HS-27A (cell line): ENCODE measurements at places on chromosomes 6 and 20.

- DNase-seq = no peak
Observed at GRCh38 chr20:59015812-59016711, 3.2 kb upstream of the TUBB1 start.

- DNase-seq = no peak
Observed at GRCh38 chr6:25448965-25449538, 169.9 kb downstream of the CARMIL1 start.

GRCh38 chr20:34091637-34092200, 20.3 kb downstream of the EIF2S2 start:
- no peak for DNase-seq

GRCh38 chr6:88141561-88142296, 24.4 kb downstream of the CNR1 start:
- DNase-seq = no peak

- DNase-seq = no peak
Observed at GRCh38 chr20:57089699-57090144, 176.7 kb downstream of the BMP7 start.

DNA sequence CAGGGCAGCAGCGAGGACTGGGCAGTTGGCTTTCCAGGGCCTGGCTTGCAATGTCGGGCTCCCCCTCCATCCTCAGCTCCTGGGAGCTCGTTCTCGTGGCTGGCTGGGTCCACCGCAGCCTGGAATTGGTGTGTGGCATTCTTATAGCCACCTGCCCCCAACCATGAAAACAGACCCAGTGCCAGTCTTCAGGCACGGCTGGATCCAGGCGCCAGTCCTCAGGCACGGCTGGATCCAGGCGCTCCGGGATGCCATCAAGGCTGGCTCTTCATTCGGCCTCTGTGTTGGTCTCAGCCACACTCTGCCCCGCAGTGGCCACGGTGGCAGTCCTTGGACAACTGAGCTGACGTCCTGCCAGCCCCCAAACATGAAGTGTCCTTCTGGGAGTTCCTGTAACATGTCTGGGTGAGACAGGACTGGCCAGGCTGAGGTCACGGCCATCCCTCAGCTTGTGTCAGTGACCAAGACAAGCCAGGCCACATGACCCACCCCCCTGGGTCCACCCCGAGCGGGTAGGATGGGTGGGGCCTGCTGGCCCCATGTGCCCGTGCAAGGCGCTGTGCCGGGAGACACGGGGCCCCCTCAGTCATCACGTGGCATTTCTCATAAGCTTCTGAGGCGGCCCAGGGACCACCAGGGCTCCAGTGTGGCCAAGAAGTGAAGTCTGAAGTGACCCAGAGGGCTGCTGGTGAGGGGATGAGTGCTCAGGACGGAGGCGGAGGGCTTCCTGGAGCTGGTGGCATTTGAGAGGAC, 99.0 kb downstream of the TAF4 start:
- no peak for DNase-seq

- DNase-seq = no peak
Observed at GRCh38 chr6:33279257-33279695, 2.4 kb downstream of the B3GALT4 start.

GRCh38 chr6:160859822-160860221, 131.7 kb upstream of the MAP3K4 start:
- no peak for DNase-seq

GRCh38 chr6:11586536-11586935, 49.0 kb downstream of the TMEM170B start:
- DNase-seq = peak; percentile 72

DNA sequence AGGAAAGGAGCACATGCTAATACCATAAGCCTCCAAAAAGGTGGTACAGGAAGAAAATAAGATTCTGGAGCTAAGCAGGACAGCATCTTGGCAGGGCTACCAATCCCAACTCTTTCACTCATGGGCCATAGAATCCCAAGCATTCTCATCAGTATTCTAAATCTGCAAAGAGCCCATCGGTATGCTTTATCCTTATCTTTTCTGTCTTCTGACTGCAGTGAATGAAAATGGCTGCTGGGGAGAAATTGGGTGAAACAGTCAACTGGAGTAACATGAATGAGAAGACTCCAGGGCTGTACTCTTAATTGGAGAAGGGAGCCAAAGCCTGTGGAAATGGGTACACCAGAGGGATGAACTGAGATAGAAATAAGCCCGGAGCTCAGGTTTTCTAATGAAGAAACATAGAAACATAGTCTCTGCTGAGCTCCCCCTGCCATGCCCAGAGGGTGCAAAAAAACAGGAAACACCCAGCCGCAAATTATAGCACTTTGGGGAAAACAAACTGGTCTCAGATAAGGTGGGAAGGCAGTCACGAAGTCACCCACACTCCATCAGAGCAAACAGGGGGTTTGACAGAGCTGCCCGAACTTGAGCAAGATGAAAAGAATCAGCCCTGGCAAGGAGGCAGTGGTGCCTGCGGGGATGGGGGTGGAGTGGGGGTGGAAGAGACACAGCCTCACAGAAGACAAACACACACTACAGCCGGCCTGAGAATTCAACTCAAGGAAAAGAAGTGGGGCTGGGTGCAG, 35.4 kb upstream of the E2F3 start:
- no peak for DNase-seq

DNA sequence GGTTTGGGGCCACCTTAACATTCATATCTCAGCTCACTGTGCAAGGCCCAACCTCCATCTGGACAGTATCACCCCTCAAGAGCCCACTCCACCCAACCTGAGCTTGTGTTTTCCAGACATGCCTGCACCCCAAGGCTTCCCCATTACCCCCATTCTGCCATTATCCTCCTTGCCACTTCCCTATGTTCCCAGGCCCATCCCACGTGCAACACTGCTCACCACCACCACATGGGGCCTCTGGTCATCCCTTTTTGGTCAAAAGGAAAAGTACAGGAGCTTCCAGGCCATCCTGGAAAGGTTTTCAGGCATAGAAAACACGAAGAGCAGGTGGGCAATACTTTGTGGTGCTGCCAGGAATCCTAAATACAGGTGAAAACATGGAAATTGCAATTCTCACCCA, 140.3 kb downstream of the SYNDIG1 start:
- peak; percentile 1 for DNase-seq

GRCh38 chr20:34715384-34715783, 11.2 kb downstream of the TP53INP2 start:
- DNase-seq = no peak

GRCh38 chr6:37382994-37383765, 29.4 kb downstream of the RNF8 start:
- no peak for DNase-seq

DNA sequence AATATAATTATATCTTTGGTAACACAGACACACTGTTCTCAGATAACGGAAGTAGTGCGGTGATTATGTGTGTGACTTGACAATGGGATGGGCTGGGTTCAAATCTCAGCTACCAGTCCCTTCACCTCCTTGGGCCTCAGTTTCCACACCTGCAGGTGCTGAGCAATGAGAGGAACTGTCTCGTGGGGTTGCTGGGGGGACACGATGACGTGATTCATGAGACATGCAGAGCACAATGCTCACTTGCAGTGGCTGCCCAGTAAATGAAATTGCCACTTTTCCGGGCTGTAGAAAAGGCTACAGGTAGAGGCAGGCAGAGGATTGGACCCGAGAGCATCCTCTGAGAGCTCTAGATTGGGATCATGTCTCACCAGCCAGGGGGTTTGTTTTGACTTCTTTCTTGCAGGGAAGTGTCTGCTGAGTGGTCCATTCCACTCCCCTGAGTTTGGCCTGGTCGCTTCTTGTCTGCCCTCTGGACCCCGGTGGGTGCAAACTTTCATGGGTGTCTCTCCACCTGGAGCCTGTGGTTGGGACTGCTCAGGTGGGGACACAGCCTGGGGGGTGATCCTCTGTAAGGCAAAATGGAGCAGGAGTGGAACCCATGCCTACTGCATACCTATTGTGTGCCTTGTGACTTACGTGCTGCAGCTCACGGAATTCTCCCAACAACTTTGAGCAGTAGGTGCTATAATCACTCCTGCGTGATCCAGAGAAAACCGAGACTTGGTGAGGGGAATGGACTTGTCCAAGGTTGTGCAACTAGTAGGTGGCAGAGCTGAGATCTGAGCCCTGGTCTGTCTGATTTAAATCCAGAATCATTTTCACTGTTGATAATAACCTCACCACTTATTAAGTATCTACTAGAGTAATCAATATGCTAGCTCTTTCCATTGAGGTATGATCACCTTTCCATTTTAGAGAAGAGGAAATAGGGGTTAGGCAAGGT, 147.2 kb downstream of the CEBPB start:
- no peak for DNase-seq

GRCh38 chr20:20024942-20025341, 7.8 kb downstream of the NAA20 start:
- no peak for DNase-seq

- no peak for DNase-seq
Observed at GRCh38 chr6:163872335-163872734, 457.8 kb downstream of the QKI start.

DNA sequence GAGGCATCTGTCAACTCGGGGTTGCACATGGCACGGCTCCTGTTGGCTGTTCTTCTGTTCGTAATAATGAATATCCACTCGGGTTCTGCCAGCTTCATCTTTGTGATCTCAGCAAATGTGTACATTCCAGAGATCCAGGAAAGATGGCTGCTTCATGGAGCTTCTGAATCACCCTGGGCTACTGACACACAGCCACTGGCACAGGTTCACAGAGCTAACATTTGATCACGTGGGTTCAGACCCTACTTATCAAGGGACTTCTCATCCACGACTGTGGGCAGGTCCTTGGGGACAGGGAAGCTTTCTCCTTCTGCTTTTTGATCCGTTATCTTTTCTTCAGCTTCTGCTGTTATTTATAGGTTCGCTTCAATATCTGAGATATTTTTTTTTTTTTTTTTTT, 18.1 kb downstream of the PPP1R3G start:
- DNase-seq = no peak

GRCh38 chr6:56714273-56714672, 71.6 kb upstream of the DST start:
- no peak for DNase-seq

GRCh38 chr6:5486214-5486613, 224.9 kb downstream of the FARS2 start:
- no peak for DNase-seq

DNA sequence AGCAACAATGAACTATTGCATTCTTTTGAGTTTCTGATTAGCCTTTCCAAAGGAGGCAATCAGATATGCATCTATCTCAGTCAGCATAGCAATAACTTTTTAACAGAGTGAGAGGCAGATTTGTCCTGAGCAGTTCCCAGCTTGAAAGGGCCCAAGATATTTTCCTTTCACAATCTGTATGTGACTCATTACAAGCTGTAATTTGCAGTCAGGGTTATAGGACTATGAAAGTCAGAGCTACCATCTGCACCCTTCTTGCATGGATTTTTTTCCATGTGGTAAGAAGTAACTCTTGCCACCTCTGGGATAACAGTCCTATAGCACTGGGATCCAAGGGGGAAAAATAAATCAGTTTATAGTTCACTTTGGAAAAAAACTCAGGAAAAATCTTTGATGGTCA, 318.2 kb upstream of the RGS17 start:
- no peak for DNase-seq

GRCh38 chr6:112651239-112651638, 304.1 kb downstream of the RFPL4B start:
- no peak for DNase-seq

GRCh38 chr6:82035526-82035925, 212.0 kb downstream of the IBTK start:
- DNase-seq = no peak

- DNase-seq = no peak
Observed at GRCh38 chr6:37646097-37646864, 51.4 kb downstream of the MDGA1 start.

GRCh38 chr6:83038246-83038645, 27.4 kb downstream of the UBE3D start:
- no peak for DNase-seq

DNA sequence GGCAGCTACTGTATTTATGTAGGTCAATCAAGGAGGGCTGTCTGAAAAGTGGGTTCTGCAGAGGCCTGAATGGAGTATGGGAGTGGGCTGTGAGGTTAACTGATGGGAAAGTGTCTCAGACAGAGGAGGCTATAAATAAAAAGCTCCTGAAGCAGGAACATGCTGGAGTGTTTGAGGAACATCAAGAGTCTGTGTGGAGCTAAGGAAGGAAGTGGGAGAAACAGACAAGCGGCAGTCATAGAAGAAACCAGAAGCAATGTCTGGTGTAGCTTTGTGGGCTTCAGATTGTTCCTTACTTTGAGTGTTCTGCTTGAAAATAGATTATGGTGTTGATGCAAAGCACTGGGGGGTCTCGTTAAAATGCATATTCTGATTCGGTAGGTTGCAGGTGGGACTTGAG, 101.5 kb upstream of the OGFRL1 start:
- DNase-seq = no peak

DNA sequence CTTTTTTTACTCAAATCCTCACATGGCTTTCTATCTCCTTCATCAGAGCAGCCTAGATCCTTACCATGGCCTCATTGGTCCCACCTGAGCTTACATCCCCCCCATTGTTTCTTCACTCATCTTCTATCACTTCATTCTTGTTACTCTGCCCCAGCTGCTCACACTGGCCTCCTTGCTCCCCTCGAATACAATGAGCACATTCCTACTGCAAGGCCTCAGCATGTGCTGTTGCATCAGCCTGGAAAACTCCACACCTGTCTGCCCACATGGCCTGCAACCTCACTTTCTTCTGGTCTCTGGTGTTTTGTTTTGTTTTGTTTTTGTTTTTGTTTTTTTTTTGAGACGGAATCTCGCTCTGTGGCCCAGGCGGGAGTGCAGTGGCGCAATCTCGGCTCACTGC, 212.6 kb downstream of the TBX18 start:
- DNase-seq = no peak

GRCh38 chr6:107711412-107712236, 112.5 kb downstream of the SCML4 start:
- no peak for DNase-seq

DNA sequence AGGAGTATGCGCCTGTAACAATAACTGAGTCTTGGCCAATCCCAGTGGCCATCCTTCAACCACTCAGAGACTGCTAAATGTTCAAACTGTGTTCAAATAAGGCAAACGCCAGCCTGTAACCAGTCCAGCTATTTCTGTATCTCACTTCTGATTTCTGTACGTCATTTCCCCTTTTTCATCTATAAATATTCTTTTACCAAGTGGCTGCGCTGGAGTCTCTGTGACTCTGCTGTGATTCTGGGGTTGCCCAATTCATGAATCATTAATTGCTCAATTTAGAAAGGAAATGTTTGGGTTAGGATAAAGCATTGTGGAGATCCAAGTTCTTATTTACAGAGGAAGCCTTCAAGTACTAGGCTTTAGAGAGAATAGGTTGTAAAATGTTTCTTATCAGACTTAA, 89.8 kb upstream of the UST start:
- no peak for DNase-seq

DNA sequence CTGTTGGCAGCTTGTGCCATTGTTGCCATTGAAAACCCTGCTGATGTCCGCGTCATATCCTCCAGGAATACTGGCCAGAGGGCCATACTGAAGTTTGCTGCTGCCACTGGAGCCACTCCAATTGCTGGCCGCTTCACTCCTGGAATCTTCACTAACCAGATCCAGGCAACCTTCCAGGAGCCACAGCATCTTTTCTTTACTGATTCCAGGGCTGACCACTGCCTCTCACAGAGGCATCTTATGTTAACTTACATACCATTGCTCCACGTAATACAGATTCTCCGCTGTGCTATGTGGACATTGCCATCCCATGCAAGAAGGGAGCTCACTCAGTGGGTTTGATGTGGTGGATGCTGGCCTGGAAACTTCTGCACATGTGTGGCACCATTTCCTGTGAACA, 221.8 kb upstream of the FAM83B start:
- no peak for DNase-seq

GRCh38 chr6:107567643-107568042, 77.7 kb downstream of the SOBP start:
- DNase-seq = no peak
